Heart right ventricle (tissue), 16 donors: ENCODE measurements at places on chromosomes 16 and 17.

DNA sequence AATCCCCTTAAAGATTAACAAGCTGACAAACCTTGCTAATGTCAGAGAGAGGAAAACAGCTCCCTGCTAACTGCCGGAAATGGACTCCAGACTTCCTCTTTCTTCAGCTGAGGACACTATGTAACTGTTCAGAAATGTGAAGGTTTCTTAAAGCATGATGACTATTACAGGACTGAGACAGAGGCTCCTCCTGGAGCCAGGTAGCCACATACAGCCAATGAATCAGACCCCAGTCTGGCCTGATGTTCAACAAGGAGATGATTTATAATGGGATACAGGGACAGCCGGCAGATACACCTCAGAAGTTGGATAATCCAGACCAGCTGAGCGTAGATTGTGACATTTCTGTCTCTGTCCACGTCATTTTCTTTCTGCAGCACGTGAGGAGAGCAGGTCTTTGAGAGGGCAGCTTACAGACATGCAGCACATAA is 216.2 kb downstream of the HS3ST3A1 start:
- H3K4me3 ChIP-seq = no peak overlapping the region
- H3K27ac ChIP-seq = no peak overlapping the region
- no peak for DNase-seq
- H3K4me1 ChIP-seq = no peaks in the 10 kb centered on the region
- no peaks in the 10 kb centered on the region for H3K36me3 ChIP-seq

GRCh38 chr16:1772362-1772907 is at the start of gene EME2:
TSS of gene EME2 (plus strand) at chr16:1772810. CDS start at chr16:1773228, 418 bp downstream.
- no peaks in the 10 kb centered on the region for H3K27me3 ChIP-seq
- peak within 1 kb of the TSS; percentile 97 for H3K27ac ChIP-seq
- no peak for DNase-seq
- peak within 1 kb of the TSS; percentile 99 for H3K4me3 ChIP-seq
- H3K4me1 ChIP-seq = peaks cover 46% of the 10 kb centered on the region

GRCh38 chr17:32158870-32159585 is 16.7 kb downstream of the RHOT1 start:
- no peaks in the 10 kb centered on the region for H3K27me3 ChIP-seq
- no peaks in the 10 kb centered on the region for H3K36me3 ChIP-seq
- no peak overlapping the region for H3K4me3 ChIP-seq

- H3K4me3 ChIP-seq = peak within 1 kb of the TSS; percentile 95
- H3K27ac ChIP-seq = peak within 1 kb of the TSS; percentile 95
- no peaks in the 10 kb centered on the region for H3K4me1 ChIP-seq
- no peaks in the 10 kb centered on the region for H3K27me3 ChIP-seq
Observed at GRCh38 chr17:63774141-63774968, at the start of gene DDX42. TSS of gene DDX42 (plus strand) at chr17:63774170. CDS start at chr17:63787050, 12,880 bp downstream.

- no peak overlapping the region for H3K27ac ChIP-seq
- no peak for DNase-seq
- H3K4me3 ChIP-seq = no peak overlapping the region
- H3K36me3 ChIP-seq = no peaks in the 10 kb centered on the region
- H3K27me3 ChIP-seq = no peaks in the 10 kb centered on the region
Observed at GRCh38 chr17:69096541-69096940, 35.8 kb upstream of the ABCA9 start.

DNA sequence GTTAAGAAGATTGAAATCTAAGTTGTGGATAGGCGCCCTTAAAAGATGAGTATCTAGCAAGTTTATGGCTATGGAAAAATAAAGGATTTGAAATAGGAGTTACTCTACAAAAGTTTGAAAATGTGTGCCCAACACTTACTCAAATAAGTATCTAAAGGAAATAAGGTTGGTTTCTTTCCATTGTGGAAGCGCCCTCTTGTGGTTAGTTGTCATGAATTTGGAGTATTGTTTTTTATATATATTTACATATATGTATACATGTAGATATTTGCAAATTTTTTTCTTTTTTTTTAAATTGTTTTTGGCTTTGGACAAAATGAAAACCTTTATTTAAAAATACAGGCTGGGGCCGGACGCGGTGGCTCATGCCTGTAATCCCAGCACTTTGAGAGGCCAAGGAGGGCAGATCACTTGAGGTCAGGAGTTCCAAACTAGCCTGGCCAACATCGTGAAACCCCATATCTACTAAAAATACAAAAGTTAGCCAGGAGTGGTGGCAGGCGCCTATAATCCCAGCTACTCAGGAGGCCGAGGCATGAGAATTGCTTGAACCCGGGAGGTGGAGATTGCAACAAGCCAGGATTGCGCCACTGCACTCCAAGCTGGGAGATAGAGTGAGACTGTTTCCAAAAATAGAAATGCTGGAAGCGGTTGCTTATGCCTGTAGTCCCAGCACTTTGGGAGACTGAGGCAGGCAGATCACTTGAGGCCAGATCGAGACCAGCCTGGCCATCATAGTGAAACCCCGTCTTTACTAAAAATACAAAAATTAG is 24.0 kb upstream of the VPS4A start:
- peaks cover 13% of the 10 kb centered on the region for H3K4me1 ChIP-seq
- H3K4me3 ChIP-seq = no peak overlapping the region
- DNase-seq = peak; percentile 58
- no peak overlapping the region for H3K27ac ChIP-seq
- H3K27me3 ChIP-seq = no peaks in the 10 kb centered on the region

GRCh38 chr16:67884684-67885083 is at the start of gene NRN1L:
TSS of gene NRN1L (plus strand) at chr16:67884885. CDS start at chr16:67884904, 19 bp downstream.
- no peaks in the 10 kb centered on the region for H3K27me3 ChIP-seq
- peak within 1 kb of the TSS; percentile 88 for H3K27ac ChIP-seq
- H3K36me3 ChIP-seq = peaks cover 6% of the 10 kb centered on the region

DNA sequence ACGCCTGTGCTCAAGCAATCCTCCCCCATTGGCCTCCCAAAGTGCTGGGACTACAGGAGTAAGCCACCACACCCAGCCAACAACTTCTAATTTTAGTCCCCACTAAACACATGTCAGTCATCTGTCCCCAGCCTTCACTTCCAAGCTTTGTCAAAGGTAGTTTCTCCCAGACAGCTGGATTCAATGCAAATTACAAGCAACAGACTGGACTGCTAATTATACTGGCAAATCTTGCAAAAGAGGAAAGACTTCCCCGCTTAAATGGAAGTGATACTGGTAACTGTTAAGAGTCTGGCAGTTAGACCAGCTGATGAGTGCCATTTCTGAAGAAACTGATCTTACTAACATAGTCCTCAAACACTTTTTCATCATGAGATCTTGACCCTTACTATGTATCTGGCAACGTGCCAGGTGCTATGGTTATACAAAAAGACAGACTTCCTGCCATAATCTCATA is 8.2 kb upstream of the GGA2 start:
- H3K4me1 ChIP-seq = no peaks in the 10 kb centered on the region
- no peak for DNase-seq
- H3K4me3 ChIP-seq = no peak overlapping the region
- no peak overlapping the region for H3K27ac ChIP-seq
- peaks cover 32% of the 10 kb centered on the region for H3K36me3 ChIP-seq
